Fibroblast of mammary gland (primary cell): ENCODE measurements at places on chromosomes 11 and 22.
A peak's percentile ranks its signal among the peaks of the same experiment; 100 is the strongest.

DNA sequence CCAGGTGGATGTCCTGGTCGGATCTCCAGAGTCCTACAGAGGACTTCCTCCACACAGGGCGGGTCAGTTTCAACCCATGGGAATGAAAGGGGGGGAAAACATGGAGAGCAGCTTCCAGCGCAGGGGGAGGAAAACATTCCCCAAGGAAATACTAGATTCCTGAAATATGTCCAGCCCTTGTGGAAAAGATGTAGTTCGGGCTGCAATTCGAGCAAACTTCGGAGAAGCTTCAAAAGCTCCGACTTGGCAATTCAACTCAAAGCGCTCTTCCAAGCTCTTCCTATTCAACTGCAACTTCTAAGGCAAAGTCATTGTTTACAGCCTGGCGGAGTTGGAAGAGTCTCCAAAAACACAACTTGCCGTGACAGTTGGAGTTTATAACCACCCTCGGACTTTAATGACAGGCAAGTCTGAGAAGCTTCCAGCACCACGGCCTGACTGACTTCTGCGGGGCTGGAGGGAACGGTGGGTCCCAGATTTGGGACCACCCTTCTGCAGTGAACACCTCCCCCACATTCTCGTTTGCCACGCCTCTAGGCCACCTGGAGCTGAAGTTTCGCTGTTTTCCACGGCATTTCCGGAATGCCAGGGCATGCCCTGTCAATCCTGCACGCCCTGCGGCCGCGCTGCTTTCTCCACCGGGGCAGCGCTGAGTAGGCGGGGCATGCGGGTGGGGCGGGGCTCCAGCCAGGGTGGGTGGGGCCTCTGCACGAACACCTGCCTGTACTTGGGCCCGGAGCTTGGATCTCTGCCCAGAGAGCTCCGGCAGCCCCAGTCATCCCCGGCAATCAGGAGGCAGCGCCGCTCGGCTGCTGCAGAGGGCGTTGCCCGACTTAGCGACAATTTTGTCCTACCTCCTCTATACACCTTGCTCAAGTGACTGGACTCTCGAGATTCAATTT is 49.0 kb upstream of the BIRC3 start:
- DNase-seq, result peak; percentile 75

DNA sequence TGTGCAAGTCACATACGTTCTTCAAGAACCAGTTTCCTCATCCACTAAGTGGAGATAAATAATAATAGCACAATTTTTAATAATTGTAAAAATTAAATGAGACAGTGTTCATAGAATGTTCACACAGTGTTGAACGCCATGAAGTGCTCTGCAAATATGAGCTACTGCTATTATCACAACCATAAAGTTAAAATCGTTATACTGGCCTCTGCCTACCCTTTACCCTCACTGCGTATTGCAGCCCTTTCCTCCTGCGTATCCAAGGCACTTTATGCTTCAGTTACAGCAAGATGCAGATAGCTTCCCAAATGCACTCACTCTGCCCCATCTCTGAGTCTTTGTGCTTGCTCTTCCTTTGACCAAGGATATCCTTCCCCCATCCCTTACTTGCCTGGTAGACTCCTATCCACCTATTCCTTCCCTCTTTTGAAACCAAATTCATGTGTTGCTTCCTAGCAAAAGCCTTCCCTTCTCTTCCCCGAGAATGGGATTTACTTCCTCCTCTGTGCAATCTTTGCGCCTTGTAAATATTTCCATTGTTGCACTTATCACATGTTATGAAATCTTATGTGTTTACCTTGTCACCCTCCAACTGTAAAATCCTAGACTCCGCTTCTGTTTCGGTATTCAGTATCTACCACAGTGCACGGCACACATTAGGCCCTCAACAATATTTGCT is 196.9 kb downstream of the ADAMTS15 start:
- DNase-seq, result no peak

- no peak for DNase-seq
These were observed at the start of gene PLAAT2 for GRCh38 chr11:63563201-63564055. Gene PLAAT2, minus strand, starts transcription at chr11:63563379. Its CDS starts 55 bp downstream, at chr11:63563324.

DNA sequence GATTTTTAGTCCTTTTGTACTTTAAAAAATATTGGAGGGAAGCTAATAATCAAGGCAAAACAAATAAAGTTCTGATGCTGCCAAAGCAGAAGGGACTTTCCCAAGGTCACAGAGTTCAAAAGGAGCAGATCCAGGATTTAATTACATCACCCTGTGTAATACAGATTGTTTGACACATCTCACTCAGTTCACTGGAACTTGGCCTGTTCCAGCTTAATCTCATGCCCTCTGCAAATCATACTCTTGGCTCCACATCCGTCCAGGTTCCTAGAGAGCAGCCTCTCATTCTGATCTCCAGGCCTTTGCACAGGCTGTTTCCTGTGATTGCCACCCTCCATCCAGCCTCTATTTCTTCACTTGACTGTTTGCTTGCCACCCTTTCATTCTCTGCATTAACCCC is 151.7 kb downstream of the SPON1 start:
- no peak for DNase-seq

DNA sequence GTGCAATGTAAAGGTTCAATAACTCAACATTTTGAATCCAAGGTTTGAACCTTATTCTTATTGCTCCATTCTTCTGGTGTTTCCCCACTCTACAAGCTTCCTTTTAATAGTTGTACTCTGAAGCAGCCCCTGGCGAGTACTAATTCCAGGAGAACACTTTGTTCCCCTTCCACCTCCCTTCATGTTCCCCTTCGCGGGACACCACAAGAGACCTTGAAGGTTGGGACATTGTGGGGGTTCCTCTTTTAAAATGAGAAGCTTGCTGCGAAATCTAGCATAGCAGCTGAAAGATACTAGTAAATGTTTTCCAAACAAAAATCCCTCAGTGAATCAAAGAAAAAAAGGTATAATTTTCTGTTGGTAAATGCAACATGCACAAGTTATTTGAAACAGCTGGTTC is 626.3 kb upstream of the LRRC4C start:
- no peak for DNase-seq

DNA sequence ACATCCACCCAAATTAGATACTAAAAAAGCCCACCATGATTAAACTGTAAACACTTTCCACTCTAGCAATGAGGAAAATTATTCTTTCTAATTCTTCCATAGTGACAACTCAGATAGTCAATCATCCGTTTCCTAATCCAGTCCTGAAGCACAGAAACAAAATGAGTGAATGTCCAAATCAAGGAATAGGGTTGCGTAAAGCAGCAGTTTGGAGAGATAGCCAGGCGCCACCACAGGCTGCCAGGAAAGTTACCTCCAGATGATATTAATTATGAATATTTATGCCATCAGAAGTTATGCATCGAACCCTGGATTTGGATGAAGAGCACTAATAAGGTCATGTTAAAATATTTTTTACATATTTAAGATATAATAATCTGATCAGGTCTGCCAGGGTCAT is 63.2 kb downstream of the ETS1 start:
- peak; percentile 79 for DNase-seq

DNA sequence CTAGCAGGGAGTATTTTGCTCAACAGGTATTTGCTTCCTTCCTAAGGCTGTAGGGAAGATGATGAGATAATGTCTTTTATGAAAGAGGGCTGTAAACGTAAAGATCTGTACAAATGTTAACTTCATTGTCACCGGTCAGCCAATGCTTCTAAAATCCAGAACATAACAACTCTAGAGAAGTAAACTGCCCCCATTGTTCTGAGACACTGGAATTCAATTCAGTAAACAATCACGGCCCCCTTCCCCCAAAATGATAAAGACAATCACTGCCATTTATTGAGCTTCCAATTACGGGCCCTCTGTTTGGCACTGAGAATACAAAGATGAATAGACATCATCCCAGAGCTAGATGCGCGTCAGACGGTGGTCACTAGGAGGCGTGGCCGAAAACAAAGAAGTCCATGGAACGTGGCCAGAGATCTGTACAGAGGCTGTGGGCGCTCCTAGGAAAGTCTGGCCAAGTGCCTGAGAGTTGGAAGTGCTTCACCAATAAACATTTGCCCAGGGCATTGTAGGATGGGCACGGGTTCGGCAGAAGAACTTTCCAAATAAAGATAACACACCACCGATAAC is 576 bp downstream of the TMEM258 start:
- peak; percentile 96 for DNase-seq

DNA sequence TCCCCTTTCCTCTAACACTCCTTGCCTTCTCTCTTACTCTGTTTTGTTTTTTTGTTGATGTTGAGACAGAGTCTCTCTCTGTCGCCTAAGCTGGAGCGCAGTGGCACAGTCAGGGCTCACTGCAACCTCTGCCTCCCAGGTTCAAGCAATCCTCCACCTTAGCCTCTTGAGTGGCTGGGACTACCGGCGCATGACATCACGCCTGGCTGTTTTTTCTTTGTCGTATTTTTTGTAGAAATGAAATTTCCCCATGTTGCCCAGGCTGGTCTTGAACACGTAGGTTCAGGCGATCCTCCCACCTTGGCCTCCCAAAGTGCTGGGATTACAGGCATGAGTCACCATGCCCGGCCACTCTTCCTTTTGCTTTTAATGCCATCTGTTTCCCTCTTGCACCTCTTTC is 72.3 kb downstream of the FBXO7 start:
- DNase-seq, result no peak

GRCh38 chr11:134527382-134528243 is 115.6 kb upstream of the B3GAT1 start:
- no peak for DNase-seq

DNA sequence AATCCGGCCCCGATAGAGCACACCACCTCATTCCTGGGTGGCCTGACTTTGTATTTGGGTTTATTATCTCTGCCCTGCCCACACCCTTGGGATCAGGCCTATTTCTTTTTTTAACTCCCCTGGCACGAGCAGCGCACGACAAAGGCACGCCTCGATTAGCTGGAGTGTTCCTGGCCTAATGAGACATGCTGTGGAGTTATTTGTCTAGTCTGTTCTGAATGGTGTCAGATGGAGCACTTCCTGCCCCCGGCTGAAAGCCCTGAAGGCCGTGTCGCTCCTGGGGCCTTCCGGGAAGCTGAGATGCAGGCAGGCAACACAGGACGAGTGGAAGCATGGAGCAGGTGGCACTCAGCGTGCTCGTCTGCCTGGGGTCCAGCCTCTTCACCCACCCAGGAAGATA is 47.1 kb downstream of the LARGE1 start:
- no peak for DNase-seq

DNA sequence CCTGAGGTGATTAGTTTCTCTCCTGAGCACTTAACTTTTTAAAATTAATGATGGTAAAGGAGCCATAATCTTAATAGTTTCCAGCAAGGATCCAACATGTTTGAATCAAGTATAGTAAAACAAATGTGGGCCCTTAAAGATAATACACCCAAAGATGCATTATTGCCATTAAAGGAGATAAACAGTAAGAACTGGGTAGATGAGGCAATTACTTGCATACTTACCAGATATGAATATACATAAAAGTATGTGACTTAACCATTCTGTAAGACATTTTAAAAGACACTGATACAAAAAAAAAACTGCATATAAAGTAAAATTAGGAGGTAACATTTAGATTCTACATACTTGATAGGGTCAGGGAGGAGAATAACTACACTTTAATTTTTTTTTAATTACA is 48.2 kb downstream of the CADM1 start:
- no peak for DNase-seq

GRCh38 chr22:49014227-49015201 is 813.2 kb downstream of the BRD1 start:
- DNase-seq, result no peak

DNA sequence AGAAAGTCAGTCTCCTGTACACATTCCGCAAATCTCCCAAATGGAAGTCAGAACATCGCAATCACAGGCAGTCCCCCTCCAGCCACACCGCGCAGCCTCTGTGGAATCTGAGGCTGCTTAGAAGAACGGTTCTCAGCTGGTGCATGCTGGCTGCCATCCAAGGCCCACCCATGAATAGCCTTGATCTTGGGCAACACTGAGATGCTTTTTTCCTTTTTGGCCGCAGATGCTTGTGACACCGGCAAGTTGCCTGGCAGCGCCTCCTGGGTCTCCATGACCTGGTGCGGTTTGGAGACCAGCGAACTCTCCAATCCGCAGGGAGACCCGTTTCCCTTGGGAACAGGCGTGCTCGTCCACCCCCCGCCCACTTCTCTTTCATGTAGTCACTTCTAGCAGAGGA is 26.3 kb upstream of the PHF21B start:
- peak; percentile 45 for DNase-seq
